ENCODE measurements at places on chromosomes 1 and 21.
A peak's percentile ranks its signal among the peaks of the same experiment; 100 is the strongest.

DNA sequence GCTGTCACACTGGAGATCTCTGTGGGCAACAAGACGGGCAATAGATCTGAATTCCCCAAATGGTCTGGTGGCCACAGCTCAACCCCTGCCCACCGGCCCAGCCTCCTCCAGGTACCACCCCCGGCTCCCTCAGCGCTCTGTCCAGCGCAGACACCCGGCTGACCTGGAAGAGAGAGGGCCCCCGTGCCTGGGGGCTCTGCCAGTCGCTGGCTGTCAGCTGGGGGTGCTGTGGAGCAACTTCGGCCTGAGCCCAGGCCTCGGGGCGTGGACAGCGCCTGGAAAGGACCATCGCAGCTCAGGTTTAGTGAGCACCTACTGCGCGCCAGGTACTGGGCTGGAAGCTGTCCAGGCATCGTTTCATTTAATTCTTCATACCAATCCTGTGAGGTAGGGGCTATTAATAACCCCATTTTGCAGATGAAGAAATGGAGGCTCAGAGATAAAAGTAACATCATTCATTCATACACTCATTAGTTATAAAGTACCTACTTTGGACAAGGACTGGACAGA is 51.0 kb downstream of the AHDC1 start:
- DNase-seq = no peak

DNA sequence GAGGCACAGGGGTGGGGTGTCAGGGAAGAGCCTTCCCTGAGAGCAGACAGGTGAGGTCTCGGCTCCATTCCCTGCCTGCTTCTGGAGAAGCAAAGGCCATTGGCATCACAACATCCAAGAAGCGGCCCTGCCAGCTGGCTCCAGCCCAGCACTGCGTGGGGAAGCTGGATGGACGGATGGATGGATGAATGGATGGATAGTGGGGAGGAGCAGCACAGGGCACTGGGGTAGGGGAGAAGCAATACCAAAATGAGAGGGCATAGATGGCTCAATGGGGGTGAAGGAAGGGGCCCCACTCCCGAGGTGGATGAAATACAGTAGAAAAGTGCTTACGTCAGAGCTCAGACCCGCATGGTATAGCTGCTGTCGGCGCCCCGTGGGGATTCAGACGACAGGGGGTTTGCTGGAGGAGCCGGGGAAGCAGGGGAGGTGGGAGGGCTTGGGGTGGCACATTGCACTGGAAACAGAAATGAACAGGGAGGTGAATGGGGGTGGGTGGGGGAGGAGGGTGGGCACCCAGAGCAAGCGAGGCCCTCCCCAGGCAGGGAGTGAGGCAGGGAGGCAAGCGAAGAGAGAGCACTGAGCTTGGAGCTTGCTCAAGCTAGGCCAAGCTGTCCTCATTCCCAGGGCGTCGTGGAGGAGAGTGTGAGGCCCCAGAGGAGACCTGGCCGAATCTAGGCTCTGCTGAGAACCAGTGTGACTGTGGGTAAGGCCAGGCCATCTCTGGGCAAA is 9.5 kb upstream of the GOLT1A start:
- DNase-seq = no peak

DNA sequence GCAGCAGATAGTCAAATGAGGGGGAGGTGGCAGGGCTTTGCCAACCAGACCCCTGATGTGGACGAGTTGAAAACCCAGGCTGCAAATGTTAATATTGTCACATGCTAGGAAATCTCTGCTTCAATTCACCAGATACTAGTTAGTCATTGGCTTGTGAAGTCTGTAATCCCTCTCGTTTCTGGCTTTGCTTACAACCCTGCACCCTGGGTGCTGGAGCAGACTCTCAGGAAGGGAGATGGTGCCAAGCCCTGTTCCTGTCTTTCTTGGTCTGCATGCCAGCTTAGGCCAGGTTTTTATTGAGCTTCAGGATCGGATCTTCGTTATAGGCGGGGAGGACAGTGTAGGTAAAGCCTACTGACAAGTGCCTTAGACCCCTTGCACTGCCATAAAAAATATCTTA is 53.3 kb downstream of the MDM4 start:
- peak; percentile 67 for DNase-seq

GRCh38 chr1:36350659-36351226 is 27.3 kb upstream of the EVA1B start:
- DNase-seq = no peak

- DNase-seq = no peak
These were observed 48.0 kb downstream of the RHBG start for GRCh38 chr1:156416993-156417392.

GRCh38 chr1:91124290-91124985 is 102.6 kb upstream of the ZNF644 start:
- no peak for DNase-seq

DNA sequence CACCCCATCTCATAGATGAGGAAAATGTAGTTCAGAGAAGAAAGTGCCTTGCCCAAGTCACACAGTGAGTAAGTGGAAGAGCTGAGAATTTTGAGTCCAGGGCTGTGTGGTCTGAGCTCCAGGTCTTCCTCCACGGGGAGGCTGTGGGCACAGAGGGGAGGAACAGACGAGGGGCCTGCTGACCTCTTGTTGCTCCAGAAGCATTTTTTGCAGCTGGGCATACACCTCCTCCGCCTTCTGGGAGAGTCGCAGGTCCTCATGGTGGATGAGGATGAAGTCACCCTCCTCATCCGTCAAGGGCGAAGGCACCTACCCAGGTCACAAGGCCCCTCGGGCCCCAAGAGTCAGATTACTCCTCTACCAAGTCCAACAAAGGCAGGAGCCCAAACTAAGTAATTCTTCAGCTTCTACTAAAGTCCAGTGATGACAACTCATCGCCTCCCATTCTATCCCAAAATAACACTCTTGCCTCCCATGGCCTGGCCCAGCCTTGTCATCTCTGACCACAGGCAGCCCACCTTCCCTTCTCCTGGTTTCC is 9.1 kb downstream of the CC2D1B start:
- DNase-seq = no peak

Measured in C1 segment of cervical spinal cord (tissue), 14 donors.